ENCODE measurements at places on chromosomes 3 and 15. TPM values are rescaled to one million over a fixed set of nuclear protein-coding genes. Genes with fewer than 3 reads are reported as not detected.

KCNMB3 gene
- total RNA-seq = 6.5 TPM

CATSPER2 gene
- 8.3 TPM for total RNA-seq

CCR9 gene
- not detected for total RNA-seq

GNB4 gene
- total RNA-seq = 7.3 TPM

GOLGA8G gene
- not detected for total RNA-seq

RLBP1 gene
- not detected for total RNA-seq

KBTBD13 gene
- total RNA-seq = not detected

GPR62 gene
- not detected for total RNA-seq

ZNF619 gene
- total RNA-seq = 3.9 TPM

CX3CR1 gene
- total RNA-seq = 1.3 TPM

C15orf62 gene
- not detected for total RNA-seq
